ENCODE measurements at places on chromosomes 13 and 19. TPM values are rescaled to one million over a fixed set of nuclear protein-coding genes. Genes with fewer than 3 reads are reported as not detected.
A peak's percentile ranks its signal among the peaks of the same experiment; 100 is the strongest.

DNA sequence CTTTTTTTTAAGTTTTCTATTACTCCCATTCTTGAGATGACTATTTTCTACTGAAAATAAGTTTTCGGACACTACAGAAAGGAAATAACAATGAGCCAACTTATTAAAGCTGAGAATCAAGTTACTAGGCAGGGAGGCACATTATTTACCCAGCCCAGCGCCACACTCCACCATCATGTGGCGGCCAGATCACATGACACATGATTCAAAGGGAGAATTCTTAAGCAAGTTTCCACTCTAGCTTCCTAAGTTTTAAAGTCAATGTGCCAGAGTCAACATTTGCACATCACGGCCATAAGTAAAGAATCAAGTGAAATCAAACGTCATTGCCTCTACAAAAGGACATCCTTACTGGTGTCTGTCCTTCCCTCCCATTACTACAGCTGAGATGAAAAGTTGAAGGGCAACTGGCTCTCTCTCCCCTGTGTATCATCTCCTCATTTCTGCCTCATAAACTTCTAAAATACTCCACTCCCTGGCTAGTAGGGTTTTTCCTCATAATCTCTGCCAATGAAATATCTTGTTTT, 81.7 kb downstream of the KLF12 start:
- peak; percentile 59 for DNase-seq

GRCh38 chr13:33730619-33731018, 87.3 kb upstream of the RFC3 start:
- DNase-seq: no peak

- DNase-seq: peak; percentile 98
These were observed 3.2 kb downstream of the EPOR start for GRCh38 chr19:11380653-11381537.

DNA sequence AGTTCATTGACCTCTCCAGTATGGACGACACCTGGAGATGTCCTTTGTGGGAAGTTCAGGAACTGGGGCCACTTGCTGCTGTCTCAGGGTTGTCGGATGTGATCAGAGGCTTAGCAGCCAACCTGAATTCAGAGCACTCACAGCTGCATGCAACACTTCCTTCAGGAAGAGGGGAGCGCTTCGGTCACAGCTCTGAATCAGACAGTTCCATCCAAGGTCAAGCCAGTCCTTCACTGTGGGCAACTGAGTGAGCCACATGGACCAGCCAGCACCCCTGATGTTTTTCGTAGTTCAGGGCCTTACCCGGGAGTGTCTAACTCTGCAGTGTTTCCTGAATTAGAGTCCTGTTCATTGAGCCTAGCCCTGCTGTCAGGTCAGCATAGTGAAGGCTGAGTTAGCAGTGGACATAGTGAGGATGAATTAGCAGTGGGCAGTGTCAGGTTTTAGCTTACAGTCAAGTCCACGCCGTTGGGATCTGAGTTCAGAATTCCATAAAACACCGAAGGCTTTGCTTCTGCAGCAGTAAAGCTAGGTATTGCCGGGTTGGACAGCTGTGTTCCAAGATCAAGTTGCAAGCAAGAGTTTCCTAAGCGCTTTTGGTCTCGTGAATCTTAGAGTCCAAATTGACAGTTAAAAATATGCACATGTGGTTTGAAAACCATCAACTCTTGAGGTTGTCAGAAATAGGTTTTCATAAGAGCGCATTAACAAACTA, 5.1 kb downstream of the ZNF555 start:
- DNase-seq: no peak

Gene CYP2F1
- total RNA-seq: not detected

DNA sequence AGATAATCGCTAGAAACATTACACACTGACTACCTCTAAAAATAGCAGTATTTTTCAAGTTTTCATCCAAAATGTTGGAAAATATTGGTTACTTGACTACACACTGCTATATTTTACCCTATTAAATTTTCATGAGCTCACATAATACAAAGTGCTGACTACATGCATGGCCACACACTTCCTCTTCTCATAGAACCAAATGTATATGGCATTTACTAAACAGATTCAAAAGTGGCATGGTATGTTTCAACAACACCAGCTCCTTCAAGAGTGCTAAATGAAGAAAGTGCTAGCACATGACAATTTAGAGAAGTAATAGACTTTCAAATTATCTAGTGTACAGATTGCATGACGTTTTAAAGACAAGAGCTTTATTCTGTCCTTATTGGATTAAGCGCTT, 780.4 kb upstream of the SLITRK6 start:
- no peak for DNase-seq

DNA sequence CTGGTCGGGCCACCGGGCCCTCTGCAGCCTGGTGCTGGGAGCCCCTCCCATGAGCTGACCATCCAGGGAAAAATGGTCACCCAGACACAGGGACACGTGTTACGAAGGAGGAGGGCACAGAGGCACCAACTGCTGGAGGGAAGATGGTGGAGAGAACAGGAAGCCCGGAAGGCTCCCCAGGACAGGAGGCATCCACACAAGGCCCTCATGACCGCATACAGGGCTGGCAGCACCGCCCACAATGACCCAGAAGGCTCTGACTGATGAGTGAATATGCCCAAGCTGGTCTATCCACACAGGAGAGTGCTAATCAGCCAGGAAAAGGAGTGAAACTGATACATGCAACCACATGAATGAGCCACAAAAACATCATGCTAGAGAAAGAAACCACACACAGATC, 14.0 kb upstream of the TMEM86B start:
- DNase-seq: no peak

DNA sequence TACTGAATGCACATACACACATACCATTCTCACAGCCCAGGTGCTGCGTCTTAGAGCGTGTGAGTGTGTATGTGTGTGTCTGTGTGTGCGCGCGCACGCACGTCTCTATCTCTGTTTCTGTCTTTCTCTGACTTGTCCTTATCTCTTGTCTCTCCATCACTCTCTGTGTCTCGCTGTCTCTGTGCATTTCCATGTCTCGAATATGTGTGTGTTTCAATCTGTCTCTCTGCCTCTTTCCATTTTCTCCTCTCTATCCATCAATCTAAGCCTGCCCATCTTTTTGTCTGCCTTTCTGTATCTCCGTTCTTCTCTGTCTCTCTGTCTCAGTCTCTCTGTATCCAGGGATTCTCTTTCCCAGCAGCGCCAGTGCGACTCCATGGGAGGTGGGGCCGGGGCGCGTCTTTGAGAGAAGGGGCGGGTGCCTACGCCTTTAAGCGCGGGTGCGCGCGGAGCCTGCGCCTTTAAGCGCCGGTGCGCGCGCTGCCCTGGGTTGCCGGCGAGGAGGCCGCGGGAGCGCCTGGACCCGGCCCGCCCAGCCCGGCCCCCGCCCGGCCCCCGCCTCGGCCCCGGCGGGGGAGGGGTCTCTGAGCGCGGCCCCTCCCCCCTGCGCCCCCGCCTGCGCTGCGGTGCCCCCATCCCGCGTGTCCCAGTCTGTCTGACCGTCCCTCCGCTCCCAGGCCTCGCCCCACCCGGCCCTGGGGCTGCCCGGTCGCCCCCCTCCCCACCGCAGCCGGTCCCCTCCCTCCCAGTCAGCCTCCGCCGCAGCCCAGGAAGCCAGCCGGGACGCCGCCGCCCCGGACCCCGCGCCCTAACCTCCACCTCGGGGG, at the start of gene LRFN3:
LRFN3 (plus strand) TSS at position 464 of the 827 bp plus-strand sequence. CDS start 3,052 bp downstream, outside the sequence.
- peak; percentile 75 for DNase-seq

- DNase-seq: no peak
These were observed 30.9 kb downstream of the MZT1 start for GRCh38 chr13:72696579-72696978.

- DNase-seq: no peak
These were observed 8.3 kb upstream of the MCF2L start for GRCh38 chr13:112960706-112961105.

Gene PSG7
- total RNA-seq: not detected

GRCh38 chr19:7497292-7497691, 8.5 kb upstream of the PEX11G start:
- no peak for DNase-seq

Gene KRI1
- 46.2 TPM for total RNA-seq

Gene CCDC70
- total RNA-seq: not detected
